ENCODE measurements at places on chromosomes 3 and 15.

DNA sequence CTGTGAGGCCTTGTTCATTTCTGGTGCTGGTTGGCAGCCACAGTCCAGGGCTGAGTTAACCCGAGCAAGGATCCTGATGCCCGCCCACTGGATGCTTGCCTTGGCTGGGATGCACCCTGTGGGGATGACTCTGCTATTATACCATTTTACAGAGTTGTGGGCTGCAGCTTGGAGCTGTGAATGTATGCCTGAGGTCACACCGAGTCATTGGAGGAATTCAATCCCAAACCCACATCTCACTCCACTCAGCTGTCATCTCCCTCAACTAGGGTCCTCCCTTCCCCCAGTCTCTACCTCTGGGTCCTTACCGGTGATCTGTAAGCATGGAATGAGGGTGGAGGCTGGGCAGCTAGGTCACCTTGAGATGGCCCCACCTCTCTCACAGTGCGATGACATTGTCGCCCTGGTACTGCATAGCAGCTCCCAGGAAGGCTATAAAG lies 22.1 kb downstream of the MAPKAPK3 start:
- DNase-seq: no peak

DNA sequence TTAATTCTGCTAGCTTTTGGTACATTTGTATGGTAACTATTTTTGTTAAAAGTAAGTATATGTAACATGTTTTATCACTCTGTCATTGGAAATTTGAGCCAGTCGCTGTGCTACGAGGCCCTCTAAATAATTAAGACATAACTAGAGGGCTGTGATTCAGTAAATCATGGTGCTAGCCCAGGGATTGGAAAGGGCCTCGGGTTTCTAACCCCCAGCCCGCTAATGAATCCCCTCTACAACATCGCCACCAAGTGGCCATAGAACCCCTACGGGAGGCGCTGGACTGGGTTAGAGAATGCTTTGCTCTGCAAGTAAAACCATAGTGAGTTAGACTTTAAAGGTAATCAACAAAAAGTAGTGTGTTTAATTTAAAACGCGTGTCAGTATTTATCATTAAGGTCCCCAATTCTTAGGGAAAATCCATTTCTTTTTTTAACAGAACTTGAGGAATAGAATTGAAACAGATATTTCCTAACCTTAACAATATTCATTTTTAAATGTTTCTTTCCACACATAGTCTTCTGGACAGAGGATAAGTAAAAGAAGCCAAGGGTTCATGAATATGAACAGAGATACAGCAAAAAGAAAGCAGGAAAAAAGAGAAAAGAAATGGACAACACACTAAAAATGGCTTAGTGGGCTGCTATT lies 744.7 kb downstream of the EPHA3 start:
- DNase-seq: no peak

DNA sequence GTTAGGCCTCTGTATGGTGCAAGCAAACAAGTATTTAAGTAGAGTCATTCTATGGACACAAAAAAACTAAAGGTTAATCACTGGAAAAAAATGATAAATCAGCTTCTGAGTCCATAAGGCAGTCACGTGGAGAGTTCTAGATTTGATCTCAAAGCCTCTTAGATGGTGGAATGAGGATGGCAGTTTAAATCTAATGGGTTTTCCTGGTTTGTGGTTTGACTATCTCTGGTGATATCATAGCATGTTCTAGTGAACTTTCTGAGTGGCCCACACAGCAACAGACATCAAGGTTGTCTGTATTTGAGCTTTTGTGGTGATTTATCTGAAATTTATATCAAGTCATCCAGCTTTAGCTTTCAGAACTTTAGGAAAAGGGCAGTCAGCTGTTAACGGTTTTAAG lies 52.4 kb downstream of the ILDR1 start:
- DNase-seq: no peak

GRCh38 chr3:124845406-124845805 lies 41.8 kb downstream of the ITGB5 start:
- no peak for DNase-seq

DNA sequence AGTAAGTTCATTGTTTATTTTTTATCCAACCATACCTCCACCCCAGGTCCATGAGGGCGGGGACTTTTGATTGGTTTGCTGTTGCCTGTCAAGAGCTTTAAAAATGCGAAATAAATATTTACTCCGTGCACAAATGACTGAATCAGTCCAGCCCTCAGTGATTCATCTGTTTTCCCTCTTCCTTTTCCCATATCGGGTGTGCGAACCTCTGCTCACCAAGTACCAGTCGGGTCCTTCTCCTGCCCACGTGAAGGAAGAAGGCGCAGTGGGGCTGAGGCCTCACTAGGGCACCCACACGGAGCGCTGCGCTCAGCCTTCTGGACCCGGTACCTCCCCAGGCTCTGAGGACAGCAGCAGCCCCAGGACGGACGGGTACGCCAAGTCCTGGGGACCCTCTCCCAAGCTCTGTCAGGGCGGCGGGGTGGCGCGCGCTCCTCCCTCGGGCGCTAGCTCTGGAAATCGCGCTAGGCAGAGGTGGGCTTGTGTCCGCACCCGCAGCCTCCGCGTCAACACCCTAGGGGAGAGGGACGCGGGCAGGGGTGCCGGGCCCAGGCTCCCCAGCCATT lies 70.5 kb upstream of the EPHB3 start:
- no peak for DNase-seq

DNA sequence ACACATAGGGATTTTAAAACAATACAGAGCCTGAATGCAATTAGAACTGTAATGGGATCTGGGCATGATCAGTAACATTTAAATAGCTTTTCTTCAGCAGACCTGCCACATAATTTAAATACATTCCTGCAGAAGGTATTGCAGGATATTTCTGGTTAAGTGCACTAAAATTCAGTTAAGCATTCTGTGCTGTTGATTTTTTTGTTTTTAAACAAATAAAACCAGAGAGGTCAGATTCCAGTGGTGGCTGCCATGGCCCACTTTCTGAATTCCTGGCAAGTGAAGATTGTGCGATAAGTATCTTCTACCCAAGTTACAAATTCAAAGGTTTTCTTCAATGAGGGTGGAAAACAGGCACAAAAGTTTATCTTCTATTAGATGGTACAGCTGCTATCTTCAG lies 98.7 kb downstream of the RAP2B start:
- DNase-seq: no peak

DNA sequence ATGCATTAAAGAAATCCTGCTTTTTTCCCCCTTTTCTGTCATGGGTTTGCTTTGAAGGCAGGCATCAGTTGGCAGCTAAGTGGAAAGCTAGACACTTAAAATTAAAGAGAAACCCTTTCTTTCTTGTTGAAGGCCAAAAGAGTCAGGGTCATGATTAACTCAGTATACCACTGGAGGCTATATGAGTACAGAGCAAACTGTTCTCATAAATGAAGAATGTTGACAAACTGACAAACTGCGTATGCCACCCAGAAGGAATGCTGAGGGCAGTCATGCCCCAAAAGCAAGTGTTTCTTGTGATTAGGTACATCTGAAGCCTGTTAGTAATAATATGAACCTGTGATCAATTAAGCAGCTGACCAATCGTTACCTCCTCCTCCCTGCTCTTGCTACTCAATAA lies 43.6 kb upstream of the COL6A6 start:
- DNase-seq: no peak

GRCh38 chr15:92244703-92245102 lies 149.0 kb upstream of the ST8SIA2 start:
- no peak for DNase-seq

GRCh38 chr15:39034816-39035215 lies 470.2 kb upstream of the RASGRP1 start:
- no peak for DNase-seq

DNA sequence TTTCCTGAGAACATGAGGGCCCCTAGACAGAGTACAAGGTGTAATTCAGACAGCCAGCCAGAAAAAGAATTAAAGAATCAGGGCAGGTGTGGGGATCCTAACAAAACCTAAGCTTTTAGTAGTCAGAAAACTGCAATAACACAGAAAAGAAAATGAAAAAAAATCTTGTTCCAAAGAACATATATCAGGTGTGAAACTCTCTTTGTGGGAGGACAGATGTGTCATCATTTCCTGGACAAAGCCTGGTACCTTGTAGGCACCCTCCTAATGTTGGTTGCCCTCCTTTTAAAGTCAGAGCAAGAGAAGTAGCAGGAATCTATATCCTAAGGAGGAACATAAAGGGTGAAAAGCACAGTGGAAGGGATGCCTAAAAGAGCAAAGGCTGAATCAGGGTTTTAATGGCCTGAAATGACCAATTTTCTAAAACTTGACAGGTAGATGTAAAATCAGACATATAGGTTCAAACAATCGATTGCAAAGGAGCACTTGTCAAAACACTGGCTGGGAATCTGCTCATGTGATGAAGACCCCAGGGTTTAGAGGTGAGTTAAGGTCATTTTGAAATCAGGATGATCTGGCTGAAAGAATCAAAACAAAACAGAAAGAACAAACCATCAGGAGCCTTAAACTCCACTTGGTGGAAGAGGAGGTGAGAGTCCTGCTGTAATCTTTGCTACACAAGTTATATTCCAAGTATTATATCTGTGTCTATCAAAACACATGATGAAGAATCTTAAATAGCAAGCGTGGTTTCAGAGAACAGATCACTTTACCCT lies 54.9 kb downstream of the TGFBR2 start:
- DNase-seq: no peak

DNA sequence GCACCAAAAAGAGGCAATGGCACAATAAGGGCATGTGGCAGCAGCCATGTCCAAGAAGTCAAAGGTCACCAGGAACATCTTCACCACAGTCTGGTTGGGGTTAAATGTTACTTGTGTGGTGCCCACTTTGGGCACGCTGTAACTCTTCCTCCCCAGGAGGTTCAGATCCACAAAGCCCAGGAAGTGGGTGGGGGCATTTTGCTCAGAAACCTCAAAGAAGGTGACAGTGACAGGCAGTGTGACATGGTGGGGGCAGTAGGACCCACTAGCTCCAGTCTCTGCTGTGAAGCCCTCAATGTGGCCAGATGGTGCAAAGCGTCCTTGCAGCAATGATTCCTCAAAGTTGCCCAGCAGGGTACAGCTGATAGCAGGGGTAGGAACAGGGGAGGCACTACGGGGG lies 5.8 kb downstream of the ZNF80 start:
- no peak for DNase-seq

- no peak for DNase-seq
These were observed 22.3 kb downstream of the CFAP92 start for GRCh38 chr3:128971421-128972100.

DNA sequence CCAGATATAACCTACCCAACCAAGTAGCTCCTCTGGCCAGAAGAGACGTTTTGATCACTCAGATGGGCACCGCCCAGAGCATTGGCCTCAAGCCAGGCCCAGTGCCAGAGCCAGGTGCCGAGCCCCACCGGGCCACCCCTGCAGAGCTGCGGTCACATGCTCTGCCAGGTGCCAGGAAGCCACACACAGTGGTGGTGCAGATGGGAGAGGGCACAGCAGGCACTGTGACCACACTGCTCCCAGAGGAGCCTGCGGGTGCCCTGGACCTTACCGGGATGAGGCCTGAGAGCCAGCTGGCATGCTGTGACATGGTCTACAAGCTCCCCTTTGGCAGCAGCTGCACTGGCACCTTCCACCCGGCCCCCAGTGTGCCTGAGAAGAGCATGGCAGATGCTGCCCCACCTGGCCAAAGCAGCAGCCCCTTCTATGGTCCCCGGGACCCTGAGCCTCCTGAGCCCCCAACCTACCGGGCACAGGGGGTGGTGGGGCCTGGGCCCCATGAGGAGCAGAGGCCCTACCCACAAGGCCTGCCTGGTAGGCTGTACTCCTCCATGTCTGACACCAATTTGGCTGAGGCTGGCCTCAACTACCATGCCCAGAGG lies 19.1 kb upstream of the APEH start:
- no peak for DNase-seq

- DNase-seq: no peak
These were observed 2.0 kb downstream of the P4HTM start for GRCh38 chr3:48991851-48992545.

DNA sequence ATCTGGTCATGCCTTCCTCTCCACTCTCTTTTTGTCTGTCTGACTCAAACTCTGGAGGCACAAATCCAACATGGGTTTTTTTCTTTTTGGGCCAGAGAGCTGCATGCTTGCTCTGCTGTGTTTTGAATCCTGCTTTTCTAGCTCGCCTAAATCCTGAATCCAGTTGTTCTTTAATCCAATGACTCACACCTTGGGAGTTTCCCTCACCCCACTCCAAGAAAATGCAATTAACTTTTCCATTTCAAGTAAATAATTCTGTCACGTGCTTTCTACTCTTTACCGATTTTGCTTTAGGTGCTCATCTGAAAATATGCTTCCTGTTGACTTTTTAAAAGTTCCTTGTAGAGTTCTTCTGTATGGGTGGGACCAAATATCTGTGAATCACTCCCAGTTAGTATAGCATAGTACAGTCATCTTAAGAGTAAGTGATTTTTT lies 47.6 kb downstream of the SLMAP start:
- DNase-seq: no peak

DNA sequence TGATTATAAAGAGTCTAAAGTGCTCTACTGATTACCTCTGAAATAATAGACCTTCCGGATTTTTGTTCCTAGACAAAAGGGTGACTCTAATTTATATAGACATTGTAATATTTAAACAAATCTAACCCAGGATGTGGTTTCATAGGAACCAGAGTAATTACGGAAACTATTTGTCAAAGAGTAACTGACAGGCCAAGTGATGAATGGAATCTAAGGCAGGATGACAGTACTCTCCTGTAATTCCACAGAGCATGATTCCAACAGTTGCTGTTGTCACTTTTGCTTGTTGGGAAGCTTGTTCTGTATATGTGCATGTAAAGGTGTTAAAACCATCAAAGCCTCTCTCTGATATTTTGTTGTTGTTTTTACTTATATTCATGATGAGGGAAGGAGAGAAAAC lies 1141.0 kb downstream of the IGSF11 start:
- DNase-seq: no peak

DNA sequence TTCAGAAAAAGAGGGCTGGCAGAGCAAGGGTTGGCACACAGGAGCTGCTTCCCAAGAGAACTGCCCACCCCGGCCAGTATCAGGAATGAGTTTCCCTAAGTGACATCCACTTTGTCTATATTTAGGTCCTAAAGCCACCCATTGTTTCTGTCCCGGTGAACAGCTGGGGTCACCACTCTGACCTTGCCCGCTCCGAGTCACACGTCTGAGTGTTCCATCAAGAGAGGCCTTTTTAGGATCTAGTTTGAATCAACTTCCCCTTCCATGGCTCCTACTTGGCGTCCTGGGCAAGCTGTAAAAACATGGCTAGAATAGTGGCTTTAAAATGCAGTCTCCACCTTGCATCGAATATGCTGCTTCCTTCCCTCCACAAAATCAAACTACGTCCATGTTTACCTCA lies 109.6 kb upstream of the ARHGEF3 start:
- no peak for DNase-seq

DNA sequence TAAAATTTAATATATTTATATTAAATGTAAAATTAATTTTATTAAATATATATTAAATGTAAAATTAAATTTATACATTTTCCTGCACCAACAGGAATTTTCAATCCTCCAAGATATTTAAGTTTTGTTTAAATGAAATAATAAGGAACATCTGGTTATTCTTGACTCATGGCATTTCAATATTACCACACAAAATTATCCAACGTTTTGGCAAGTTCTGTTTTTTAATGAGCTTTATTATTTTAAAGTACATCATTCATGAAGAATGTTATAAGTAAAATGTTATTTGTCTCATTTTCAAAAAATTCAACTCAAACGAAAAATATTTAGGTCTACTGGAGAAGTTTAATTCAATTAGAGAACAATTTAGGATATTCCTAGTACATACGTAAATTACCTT lies 811.4 kb downstream of the NAALADL2 start:
- no peak for DNase-seq
